CD14-positive monocyte (primary cell): ENCODE measurements at places on chromosomes 11 and 22.

GRCh38 chr22:29207562-29208501 lies 2.1 kb downstream of the EMID1 start:
- no peak for DNase-seq

DNA sequence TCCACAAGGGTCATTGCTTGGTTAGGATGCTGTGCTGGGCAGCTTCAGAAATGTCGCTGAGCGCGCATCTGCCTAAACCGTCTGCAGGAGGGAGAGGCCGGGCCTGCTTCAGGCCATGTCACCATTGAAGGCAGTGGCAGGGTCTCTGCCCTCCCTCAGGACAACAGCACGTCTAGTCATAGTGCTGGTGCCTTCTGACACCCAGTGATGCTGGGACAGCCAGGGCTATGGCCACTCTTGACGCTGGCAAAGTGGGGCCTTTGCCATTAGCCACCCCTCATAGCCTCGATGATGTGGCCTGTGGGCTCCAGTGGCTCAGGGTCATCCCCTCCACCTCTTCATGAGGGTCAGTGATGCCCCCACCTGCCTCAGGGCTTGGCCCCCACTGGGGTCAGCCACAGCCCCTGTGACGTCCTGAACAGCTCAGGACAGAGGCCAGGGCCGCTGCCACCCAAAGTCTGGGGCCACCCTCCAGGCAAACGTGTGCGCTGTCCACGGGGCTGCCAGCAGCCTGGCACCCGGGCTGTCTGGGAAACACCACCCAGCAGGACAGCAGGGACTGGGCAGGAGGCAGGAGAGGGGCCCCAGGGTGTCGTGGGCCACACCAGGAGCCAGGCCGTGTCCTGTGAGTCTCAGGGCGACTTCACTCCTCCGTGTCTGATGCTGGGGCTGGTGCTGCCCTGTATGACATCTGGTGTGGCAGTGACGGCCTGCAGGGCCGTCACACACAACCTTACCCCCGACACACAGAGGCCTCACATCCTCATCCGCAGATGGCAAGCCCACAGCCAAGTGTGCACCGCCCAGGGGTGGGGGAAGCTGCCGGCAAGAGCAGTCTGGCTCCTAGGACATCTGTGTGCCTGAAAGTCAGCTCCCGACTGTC lies 42.5 kb downstream of the CERK start:
- DNase-seq: no peak

- DNase-seq: no peak
Observed at GRCh38 chr11:2696455-2696854, 3.3 kb downstream of the KCNQ1OT1 start.

- no peak for DNase-seq
Observed at GRCh38 chr11:121520243-121521144, 67.7 kb upstream of the SORL1-AS1 start.

DNA sequence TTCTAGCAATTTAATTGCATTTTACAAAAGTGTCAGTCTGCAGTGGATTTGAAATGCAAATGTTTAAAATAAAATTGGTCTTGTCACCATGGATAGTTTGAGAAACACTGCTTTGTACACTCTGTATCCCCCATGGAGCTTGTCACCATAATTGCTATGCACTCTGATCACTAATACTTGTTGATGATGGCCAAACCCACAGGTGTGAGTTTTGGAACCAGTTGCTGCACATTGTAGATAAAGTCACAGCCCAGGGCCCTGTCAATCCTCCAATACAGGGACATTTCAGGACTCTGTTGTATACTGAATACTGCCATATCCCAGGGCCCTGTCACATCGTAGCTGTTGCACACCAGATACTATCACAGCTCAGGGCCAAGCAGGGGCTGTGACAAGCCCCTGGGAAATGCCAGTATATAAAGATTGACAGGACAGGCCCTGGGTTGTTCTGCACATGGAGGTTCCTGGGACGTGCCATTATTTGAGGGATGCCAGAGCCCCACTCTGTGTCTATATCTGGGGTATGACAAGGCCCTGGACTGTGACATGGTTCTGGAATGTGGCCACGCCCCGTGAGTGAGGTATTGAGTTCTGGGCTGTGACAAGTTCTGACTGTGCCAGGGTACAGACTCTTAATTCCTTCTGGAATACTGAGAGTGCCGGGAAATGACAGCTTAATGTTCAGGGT lies 27.9 kb upstream of the SMPD1 start:
- no peak for DNase-seq

- DNase-seq: peak; percentile 99
Observed at GRCh38 chr11:61971248-61972111, 4.0 kb upstream of the FTH1 start.

GRCh38 chr11:15199693-15200092 lies 85.0 kb downstream of the INSC start:
- no peak for DNase-seq

DNA sequence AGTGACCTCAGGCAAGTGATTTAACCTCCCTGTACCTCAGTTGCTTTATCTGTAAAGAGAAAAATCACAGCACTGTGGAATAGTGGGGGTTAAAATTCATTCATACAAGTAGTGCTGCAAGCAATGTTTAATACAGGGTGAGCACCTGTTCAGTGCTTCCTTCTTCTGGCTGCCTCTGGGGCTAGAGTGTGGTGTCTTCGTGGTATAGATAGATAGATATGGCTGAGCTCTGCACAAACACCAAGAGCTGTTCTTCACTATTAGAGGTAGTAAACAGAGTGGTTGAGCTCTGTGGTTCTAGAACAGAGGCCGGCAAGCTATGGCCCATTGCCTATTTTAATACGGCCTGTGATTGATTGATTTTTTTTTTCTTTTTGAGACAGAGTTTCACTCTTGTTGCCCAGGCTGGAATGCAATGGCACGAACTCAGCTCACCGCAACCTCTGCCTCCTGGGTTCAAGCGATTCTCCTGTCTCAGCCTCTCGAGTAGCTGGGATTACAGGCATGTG lies 32.9 kb downstream of the LIMK2 start:
- DNase-seq: no peak

- DNase-seq: peak; percentile 79
Observed at GRCh38 chr11:43920598-43921419, 21.6 kb upstream of the C11orf96 start.

GRCh38 chr11:113725913-113726312 lies 19.8 kb upstream of the TMPRSS5 start:
- DNase-seq: no peak

GRCh38 chr11:72380132-72380503 lies 54.2 kb downstream of the CLPB start:
- no peak for DNase-seq

DNA sequence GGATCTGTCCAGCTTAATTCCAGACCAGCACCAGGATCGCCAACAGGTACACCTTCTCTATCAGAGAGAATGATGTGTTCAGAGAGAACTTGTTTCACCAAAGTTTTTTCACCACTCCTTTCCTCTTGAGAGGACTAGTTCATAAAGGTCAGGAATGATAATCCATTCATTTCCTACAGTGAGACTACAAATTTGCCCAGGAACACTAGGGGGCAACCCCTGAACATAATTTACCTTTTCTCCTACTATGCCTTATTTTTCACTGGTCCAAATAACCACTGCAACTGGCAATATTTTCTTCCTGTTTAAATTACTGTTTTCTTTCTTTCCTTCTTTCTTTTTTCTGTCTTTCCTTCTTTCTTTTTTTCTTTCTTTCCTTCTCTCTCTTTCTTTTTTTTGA lies 22.5 kb downstream of the CAVIN3 start:
- DNase-seq: no peak

DNA sequence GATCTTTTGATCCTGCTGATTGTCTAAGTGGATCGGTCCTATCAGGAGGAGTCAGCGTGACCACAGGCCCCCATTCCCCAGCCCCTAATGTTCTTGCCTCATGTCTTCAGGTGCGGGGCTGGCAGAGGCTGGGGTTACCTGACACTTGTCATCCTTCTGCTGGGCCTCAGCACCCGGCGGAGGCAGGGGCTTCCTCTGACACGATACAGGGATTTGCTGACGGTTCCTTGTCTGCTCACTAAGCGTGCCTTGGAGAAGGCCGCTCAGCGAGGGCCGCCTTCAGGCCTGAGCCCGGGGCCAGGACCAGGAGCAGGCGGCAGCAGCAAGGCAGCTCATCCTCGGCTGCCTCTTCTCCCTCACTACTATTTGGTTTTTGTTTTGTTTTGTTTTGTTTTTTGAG lies 45.7 kb upstream of the KCNQ1OT1 start:
- no peak for DNase-seq

DNA sequence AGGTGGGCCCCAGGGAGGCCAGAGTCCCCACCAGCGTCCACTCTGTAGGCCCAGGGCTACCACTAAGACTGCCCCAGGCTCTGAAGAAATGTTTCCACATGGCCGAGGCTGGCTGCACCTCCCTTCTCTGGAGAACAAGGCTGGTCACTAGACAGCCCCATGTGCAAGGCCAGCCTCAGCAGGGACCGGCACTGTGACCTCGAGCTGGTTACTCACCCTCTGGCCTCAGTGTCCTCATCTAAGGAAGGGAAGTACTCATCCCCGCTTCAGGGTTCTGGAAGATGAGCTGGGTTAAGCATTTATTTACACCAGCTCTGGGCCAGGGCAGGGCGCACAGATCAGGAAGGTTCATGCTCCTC lies 9.7 kb downstream of the PMM1 start:
- no peak for DNase-seq

DNA sequence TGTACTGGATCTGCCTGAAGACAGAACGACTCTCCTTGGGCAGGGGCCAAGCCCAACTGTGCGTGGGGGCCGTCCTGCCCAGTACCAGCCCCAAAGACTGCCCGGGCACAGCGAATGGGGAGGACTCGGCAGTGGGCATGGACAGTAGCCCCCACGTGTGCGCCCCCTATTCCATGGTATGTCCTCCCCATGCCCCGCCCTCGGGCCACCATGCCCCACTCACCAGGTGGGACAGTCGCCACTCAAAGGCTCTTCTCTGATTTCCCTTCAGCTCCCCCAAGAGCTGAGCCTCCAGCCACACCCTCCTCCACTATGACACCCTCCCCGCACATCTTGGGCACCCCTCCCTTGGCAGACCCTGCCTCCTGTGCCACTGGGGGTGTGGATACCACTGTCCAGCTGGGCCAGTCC lies 43.5 kb downstream of the GNB1L start:
- DNase-seq: no peak

GRCh38 chr11:24142062-24142461 lies 354.8 kb upstream of the LUZP2 start:
- DNase-seq: no peak

- no peak for DNase-seq
Observed at GRCh38 chr22:44118645-44119315, 61.9 kb upstream of the PARVG start.

- peak; percentile 71 for DNase-seq
Observed at GRCh38 chr11:13669544-13670488, 1.3 kb downstream of the FAR1 start.

DNA sequence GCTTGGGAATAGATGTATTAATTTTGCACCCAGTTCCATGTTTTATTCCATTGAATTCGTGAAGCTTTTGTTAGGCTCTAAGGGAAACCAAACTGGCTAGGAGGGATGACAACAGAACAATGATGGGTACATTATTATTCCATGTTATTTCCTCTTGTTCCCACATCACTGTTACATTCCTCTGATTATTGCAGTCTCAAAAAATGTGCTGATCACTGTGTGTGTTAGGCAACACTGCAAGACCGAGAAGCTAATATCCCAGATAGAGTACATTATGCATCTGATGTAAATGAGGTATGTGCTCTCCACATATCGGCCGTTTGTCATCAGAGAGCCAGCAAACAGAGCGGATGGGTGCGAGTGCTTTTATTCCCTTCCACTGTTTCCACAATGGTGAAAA lies 327.9 kb downstream of the SOX6 start:
- no peak for DNase-seq

DNA sequence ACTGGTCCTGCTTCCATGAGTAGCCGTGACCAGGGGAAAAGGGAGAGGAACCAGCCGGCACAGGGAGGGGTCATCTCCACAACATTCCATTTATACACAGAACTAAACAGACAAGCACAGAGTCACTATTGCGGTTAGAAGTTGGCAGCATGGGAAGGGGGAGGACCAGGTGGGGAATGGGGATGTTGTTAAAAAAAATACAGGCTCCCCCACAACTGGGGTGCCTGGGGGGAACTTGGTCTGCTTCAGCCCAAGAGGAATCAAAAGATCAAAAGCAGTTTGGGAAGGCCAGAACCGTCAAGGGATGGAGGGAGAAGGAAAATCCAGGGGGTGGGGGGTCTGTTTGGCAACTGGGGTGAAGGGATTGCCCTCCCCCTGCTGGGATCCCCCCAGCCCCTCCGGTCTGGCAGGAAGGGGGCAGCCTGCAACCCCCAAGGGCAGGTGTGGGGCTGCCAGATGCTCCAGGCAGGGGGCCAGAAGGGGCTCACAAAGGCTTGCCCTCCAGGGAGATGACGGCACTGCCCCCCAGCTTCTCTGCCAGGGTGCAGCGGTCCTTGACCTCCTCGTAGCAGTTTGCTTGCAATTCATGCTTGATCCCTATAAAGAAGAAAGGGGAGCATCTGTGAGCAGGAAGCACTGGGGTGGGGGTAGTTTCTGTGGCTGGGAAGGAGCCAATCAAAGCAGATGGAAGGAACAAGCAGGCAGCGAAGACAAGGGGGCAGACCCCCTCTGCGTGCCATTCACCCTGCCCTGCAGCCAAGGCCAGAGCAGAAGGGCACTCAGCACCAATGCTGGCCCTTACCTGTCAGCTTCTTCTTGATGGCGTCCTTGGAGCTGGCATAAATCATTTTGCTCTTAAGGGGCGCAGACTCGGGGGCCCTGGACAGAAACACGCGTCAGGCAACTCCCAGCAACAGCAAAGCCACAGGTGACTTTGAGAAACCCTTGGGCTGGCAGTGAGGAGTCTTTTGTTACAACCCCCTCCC lies 2.8 kb downstream of the CFL1 start:
- peak; percentile 6 for DNase-seq

- no peak for DNase-seq
Observed at GRCh38 chr11:113338730-113339129, 24.3 kb downstream of the TTC12 start.

DNA sequence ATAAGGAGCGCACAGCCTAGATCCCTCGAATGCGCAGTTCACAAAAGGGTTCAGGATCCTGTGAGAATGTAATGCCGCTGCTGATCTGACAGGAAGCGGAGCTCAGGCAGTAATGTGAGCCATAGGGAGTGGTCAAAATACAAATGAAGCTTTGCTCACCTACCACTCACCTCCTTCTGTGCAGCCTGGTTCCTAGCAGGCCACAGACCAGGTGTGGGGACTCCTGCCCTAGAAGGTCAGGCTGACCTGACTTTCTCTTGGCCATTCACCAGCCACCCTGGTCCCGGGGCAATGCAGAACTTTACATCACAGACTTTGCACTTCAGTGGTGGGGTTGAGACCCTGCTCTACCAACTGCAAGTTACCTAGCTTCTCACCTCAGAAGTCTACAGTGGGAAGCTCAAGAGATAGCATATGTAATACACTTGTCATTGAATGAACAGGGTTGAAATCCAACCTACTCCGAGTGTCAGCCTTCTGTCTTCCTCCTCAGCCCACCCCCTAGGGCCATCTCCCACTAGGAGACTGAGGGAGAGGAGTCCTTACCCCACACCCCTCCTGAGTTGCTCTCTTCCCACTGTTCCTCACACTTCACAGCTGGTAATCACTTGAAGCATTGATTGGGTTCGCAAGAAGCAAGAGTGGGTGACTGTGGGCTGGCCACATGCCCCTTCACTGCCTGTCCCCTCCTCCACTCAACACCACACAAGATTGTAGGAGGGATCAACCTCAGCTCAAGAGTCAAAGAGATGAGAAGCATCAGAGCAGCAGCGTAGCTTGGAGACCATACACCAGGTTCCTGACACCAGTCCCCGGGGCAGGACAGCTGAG lies 2.0 kb upstream of the KCNJ1 start:
- DNase-seq: no peak
